ENCODE measurements at places on chromosomes 7 and 10. TPM values are rescaled to one million over a fixed set of nuclear protein-coding genes. Genes with fewer than 3 reads are reported as not detected.

Gene RRP12
- 15.2 TPM for total RNA-seq

Gene ENKUR
- total RNA-seq, result not detected

Gene AFAP1L2
- total RNA-seq, result 7.0 TPM

Gene MCM10
- 0.08 TPM for total RNA-seq

Gene ASAH2B
- 6.8 TPM for total RNA-seq

Gene EXOC4
- 33.8 TPM for total RNA-seq

DNA sequence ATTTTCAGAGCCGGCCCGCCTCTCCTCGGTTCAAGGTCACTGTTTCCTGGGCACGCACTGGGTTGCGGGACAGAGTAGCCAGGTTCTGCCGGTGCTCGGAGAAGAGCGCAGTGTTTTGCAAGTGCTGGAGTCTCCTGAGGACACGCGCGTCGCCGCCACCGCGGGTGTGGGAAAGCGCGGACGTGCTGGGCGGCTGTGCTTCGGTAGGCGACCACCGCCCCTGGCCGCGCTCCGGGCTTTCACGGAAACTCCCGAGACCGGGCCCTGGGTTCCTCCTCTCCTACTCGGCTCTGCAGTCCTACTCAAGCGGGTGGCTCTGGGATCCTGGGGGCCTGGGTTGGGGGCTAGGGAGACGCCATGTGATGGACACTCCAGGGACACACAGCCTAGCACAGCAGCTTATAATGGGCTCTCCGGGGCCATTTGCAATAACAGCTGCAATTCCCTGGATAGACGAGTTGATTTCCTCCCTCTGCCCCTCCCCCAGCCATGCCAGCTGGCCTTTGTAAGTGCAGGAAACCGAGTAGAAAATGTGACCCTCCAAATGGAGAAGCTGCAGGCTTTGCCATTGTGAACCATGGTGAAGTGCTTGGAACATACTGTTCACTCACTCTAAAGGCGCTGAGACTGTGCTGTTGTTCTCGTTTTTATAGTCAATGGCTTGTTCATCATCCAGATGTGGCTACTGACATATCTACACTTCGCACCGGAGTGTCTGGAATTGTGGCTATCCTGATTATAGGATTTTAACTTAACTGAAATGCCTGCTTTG lies 2.1 kb downstream of the FRAT1 start:
- DNase-seq, result peak; percentile 55
- H3K36me3 ChIP-seq, result no peaks in the 10 kb centered on the region
- peaks cover 39% of the 10 kb centered on the region for H3K4me1 ChIP-seq
- H3K27ac ChIP-seq, result peak overlapping the region; percentile 99
- H3K27me3 ChIP-seq, result no peaks in the 10 kb centered on the region
- peak overlapping the region; percentile 92 for H3K4me3 ChIP-seq

- no peak overlapping the region for H3K27ac ChIP-seq
- H3K27me3 ChIP-seq, result peaks cover 9% of the 10 kb centered on the region
- DNase-seq, result no peak
- no peaks in the 10 kb centered on the region for H3K36me3 ChIP-seq
- no peaks in the 10 kb centered on the region for H3K4me1 ChIP-seq
Observed at GRCh38 chr7:36670585-36671431, 53.5 kb downstream of the AOAH start.

DNA sequence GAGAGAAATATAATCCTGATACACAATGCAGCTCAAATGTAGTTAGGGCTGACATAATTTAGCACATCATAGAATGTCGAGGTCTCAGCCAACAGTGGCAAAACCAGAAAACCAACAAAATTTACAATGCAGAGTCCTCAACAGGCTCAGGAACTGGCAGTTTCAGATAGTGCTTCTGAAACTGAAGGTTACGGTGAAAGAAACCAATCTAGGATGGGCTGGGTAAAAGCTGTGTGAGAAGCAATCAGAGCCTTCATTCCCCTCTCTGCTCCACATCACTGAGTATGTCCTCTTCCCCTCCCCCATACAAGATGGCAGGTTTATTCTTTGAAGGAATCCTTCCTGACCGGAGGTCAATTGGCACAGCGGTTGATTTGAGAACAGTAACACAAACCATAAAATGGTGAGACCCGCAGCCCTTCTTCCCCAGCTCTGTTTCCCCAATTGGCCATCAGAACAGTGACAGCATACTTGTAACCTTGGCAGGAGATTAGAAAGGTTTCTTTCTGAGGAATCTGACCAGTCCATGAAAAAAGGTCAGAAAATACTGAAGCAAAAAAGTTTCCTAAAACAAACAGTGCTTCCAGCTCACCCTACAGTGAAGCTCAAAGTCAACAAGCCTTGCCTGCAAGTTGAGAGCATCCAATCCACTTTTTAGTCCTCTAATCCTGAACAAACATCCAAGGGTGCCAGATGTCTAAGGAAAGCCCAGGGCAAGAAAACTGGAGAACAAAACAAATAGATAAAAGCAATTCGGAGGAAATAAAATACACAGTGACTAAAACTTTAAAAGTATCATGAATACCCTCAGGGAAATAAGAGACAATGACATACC lies 53.9 kb upstream of the IL6 start:
- H3K36me3 ChIP-seq, result no peaks in the 10 kb centered on the region
- no peak overlapping the region for H3K27ac ChIP-seq
- H3K4me1 ChIP-seq, result peaks cover 6% of the 10 kb centered on the region
- no peaks in the 10 kb centered on the region for H3K27me3 ChIP-seq

DNA sequence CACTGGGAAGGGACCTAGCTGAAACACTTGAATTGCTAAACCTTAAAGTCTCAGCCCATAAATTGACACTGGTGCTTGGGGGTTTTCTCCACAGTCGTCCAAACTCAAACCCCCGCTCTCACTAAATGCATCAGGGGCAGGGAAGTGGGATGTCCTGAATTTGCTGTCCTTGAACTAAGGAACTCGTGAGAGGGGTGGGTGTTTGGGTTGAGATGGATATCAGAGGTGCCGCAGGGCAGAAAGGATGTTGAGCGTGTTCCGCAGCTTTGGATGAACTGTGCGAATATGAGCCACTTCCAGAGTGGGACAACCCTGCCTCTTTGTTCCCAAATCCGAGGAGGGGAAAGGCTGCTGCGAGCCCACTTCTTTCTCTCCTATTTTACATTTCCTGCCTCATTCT lies 90.3 kb upstream of the LYZL2 start:
- H3K4me1 ChIP-seq, result no peaks in the 10 kb centered on the region
- H3K36me3 ChIP-seq, result no peaks in the 10 kb centered on the region
- DNase-seq, result no peak
- H3K27me3 ChIP-seq, result peaks cover 4% of the 10 kb centered on the region

GRCh38 chr7:107262857-107263256 lies 94.1 kb downstream of the HBP1 start:
- no peak overlapping the region for H3K4me3 ChIP-seq
- H3K36me3 ChIP-seq, result no peaks in the 10 kb centered on the region
- peaks cover 12% of the 10 kb centered on the region for H3K4me1 ChIP-seq
- peak overlapping the region; percentile 50 for H3K27ac ChIP-seq

GRCh38 chr7:38066391-38066790 lies 111.7 kb upstream of the STARD3NL start:
- H3K27me3 ChIP-seq, result no peaks in the 10 kb centered on the region
- H3K4me1 ChIP-seq, result peaks cover 6% of the 10 kb centered on the region
- H3K4me3 ChIP-seq, result no peak overlapping the region
- no peak for DNase-seq
- no peaks in the 10 kb centered on the region for H3K36me3 ChIP-seq
- H3K27ac ChIP-seq, result no peak overlapping the region

DNA sequence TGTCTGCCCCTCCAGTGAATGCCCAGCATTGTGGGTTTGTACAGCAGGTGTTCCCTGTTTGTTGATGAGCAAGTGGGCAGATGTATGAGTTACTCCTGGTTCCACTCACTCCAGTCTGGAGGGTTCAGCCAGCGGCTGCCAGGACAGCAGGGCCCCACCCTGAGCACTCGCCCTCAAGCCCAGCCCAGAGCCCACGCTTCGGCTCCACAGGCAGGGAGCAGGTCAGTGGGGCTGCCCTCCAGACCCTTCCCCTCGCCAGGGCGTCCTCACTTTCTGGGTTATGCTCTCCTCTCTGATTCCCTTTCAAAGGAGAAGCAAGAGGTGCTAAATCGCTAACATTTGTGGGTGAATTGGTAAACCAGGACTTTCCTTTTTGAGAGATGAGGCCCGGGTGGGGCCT lies 4.8 kb upstream of the VIPR2 start:
- H3K36me3 ChIP-seq, result no peaks in the 10 kb centered on the region
- H3K27me3 ChIP-seq, result peaks cover 12% of the 10 kb centered on the region
- H3K4me1 ChIP-seq, result peaks cover 9% of the 10 kb centered on the region
- H3K4me3 ChIP-seq, result no peak overlapping the region
- no peak overlapping the region for H3K27ac ChIP-seq
- DNase-seq, result no peak

DNA sequence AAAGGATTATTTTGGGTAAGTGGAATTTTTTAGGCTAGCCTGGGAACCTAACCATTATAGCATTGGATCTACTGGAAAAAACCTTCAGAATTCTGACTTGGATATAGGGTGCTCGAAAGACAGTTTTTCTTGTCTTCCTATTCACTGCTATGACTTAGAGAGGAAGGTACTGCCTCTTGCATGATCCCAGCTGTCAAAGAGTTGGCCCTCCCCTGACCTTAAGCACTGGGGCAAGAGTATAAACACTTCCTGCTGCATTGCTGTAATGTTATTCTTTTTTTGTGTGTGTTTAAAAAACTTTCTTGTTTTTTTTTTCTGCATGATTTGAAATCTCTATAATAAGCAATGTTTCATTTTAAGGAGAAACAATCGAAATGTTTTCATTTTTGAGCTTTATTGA lies 113.0 kb downstream of the LRMDA start:
- H3K27ac ChIP-seq, result no peak overlapping the region
- no peak overlapping the region for H3K4me3 ChIP-seq
- peaks cover 42% of the 10 kb centered on the region for H3K4me1 ChIP-seq
- H3K36me3 ChIP-seq, result no peaks in the 10 kb centered on the region
- H3K27me3 ChIP-seq, result no peaks in the 10 kb centered on the region

DNA sequence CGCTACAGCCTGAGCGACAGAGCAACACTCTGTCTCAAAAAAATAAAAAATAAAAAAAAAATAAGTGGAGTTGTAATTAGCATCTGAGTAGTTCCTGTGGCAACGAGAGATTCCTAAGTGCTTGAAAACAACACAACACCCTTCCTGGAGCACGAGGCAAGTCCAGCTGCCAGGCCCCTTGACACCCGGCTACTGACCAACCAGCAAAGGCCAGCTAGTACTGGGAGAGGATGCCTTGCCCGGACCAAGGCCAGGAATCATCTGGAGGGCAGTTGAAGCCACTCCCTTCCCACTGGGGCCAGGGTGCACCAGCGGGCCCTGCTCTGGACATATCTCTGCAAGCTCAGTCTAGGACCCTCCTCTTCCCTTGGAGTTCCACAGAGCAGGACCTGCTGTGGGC lies 536 bp downstream of the C10orf105 start:
- H3K4me3 ChIP-seq, result no peak overlapping the region
- no peaks in the 10 kb centered on the region for H3K36me3 ChIP-seq
- H3K4me1 ChIP-seq, result peaks cover 59% of the 10 kb centered on the region
- peak overlapping the region; percentile 72 for H3K27ac ChIP-seq

DNA sequence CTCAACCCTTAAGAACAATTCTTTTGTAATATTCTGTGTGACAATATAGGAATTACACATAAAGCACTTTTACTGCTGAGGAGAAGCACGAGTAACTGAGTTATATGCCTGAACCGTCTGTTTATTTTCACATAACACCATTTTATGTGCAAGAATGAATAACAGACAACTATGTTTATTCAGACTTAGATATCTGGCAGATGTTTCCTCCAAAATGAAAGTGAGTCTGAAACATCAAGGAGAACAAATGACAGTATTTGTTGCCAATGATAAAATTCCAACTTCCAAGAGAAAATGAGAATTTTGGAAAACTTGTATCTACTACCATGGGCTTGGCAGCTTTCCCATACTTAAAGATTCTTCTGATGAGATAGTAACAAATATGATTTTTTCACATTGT lies 51.4 kb downstream of the DNMBP start:
- H3K4me3 ChIP-seq, result no peak overlapping the region
- peak overlapping the region; percentile 17 for H3K27ac ChIP-seq
- peaks cover 36% of the 10 kb centered on the region for H3K36me3 ChIP-seq
- no peak for DNase-seq

DNA sequence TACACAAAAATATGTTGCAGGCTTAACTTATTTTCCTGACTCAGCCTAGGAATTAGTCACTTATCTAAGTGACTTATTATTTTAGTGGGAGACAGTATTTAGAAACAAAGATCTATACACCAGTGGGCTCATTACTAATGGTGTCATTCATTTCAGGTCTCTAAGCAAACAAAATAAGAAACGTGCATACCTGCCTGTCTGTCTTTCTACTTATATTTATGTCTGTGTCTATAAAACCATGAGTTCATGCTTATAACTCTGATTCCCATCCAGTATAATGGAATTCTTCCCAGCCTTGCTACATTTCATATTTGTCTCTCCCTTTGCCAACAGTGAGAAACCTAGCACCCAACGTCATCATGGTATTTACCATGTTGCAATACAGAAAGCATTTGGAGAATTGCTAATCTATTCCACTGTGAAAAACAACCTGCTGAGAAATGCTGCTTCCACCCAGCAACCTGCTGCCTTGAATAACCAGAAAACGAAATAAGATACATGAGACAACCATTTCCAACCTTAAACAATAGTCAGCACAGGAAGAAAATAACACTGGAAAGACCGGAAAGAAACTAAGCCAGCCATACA lies 501.0 kb downstream of the GLRX3 start:
- H3K4me3 ChIP-seq, result no peak overlapping the region
- no peak for DNase-seq
- peaks cover 63% of the 10 kb centered on the region for H3K27me3 ChIP-seq
- no peaks in the 10 kb centered on the region for H3K36me3 ChIP-seq
- no peak overlapping the region for H3K27ac ChIP-seq

DNA sequence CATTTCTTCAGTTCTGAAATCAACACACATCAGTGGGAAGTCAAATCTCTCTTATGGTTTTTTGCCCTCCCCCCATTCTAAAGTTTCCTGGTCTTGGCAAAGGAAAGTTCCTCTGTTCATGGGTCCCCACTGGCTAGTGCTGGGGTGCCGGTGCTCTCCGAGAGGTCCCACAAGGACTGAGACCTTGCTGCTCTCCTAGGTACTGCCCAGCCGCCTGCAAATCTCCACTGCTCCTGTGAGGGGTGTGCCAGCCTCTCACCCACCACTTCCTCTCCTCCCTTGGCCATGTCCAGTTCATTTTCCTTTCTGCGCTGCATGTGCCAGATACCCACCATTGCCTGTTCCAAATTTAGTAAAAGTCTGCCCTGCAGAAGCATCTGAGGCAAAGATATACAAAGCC lies 17.2 kb upstream of the INHBA start:
- no peak for DNase-seq
- no peaks in the 10 kb centered on the region for H3K4me1 ChIP-seq
- H3K4me3 ChIP-seq, result no peak overlapping the region
- H3K27me3 ChIP-seq, result peaks cover 30% of the 10 kb centered on the region

All from left ventricle myocardium inferior (tissue), 1 donor.